ENCODE measurements at places on chromosomes 6 and 20.

DNA sequence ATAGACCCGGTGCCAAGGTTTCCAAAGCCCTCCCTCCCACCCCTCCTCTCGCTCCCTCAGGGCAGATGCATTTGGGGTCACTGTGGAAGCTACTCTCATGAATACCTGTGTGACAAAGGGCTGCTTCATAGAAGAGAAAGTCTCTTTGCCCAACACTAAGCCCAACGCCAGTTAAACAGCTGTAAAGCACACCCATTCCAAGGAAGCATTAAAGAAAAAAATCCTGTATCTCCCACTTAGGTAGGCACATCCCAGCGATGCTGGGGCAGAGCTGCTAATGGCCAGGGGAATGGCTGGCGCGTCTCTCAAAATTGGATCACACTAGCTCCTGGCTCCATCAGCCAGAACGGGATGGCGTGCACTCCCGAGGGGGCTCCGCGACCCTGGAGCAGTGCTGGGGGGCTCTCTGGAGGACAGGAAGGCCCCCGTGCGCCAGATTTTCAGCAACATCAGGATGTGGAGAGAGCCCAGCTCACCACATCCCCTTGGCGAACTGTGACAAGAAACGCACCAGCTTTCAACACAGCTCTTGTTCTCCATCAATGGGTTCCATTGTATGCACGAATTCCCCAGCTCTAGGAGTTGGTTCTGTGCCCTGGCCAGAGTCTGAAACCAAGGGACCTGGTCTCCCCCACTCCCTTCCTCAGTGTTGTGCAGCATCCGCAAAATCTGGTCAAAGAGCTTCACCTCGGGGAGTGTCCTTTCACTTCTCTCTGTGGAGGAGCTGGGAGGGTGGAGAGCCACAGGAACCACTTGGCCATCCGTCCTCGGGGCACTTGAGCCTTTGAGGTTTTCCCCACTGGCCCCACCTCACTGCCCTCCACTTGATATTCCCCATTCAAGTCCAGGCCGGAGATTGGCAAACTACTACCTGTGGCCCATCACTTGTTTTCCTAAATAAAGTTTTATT lies 74.1 kb downstream of the TFAP2C start:
- no peak for DNase-seq

GRCh38 chr6:52931351-52931750 lies 21.9 kb upstream of the GSTA3 start:
- DNase-seq, result no peak

DNA sequence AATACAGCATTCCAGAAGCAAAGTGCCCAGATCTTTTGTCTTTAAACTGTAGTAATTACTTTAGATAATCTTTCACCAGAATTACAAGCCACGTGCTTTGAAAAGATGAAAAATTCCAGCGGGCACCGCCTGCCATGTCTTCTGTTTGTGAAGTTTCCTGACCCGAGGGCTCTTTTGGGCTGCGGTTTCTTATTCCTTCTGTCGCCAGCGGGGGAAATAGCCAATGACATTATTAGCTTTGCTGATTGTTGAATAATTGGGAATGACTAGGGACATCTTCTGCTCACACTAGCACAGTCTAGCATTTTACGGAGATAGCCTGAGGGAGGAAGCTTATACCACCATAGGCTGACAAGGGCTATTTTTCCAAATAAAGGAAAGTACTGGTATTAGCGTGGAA lies 124.7 kb downstream of the SAMD5 start:
- DNase-seq, result no peak

DNA sequence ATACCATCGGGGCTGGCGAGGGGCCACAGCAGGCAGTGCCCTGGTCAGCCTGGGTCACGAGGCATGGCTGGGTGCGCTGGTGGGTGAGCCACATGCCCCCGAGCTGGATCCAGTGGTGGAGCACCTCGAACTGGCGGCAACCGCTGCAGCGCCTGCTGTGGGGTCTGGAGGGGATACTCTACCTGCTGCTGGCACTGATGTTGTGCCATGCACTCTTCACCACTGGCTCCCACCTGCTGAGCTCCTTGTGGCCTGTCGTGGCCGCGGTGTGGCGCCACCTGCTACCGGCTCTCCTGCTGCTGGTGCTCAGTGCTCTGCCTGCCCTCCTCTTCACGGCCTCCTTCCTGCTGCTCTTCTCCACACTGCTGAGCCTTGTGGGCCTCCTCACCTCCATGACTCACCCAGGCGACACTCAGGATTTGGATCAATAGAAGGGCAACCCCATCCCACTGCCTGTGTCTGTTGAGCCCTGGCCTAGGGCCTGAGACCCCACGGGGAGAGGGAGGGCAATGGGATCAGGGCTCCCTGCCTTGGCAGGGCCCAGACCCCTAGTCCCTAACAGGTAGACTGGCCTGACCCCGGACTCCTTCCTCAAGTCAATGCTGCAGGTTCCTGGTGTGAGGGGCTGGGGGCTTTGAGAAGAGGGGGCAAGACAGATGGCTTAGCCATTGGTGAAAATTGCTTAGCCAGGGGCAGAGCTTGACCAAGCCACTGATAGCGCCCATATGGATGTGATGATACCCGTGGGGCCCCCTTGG lies 598 bp downstream of the TMEM239 start:
- DNase-seq, result no peak

DNA sequence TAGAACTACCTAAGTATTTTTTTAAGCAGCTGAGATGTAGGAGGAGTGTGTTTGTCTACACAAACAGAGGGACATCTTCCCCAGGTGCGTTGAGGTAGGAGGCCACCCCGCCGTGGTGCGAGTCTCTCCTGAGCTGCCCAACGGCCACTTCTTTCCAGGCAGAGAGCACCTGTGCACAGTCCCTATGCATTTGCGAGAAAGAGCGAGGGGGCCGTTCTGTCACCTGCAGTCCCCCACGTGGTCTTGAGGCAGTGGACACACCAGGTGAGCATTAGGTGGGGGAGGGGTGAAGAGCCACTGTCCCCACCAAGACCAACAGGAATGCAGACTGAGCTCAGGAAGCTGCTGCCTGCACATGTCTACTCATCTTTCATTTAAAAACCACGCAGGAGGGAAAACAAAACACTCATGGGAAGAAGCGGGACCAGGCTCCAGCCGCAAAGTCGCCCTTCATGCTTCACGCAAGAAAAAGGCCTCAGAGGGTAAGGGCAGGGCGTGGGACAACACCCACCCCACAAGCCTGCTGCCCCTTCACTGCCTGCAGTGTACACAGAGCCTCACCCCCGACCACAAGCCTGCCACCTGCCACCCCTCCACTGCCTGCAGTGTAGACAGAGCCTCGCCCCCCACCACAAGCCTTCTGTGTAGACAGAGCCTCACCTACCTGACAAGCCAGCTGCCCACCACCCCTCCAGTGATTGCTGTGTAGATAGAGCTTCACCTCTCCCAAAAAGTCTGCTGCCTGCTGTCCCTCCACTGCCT lies 142.0 kb downstream of the DLL1 start:
- DNase-seq, result no peak

DNA sequence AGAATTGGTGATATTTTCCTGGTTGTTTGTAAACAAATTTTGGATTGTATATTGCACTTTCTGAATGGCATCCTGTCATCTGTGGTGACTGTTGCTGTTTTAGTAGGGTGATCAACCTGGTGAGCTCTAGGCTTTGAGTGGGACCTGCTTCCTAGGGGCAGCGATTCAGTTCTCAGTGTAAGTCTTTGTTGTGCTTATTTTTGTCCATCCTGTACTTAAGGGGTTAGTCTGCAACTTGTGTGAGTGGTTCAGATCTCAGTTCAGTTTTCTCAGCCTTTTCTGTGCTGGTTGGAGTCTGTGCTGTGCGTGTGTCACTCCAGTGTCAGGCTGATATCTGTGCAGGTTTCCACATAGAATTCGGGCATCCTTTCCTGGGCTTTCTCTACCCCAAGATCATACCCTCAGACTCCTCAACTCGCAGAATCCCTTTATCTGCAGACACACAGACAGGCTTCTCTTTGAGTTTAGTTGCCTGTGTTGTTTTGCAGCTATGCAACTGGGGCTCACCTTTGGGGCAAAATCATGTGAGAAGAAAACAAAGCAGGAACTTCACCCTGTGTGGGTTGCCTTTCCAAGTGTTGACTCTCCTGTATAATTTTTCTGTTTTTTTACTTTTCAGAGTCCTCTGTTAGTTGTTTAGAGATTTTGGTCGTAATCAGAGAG lies 177.7 kb downstream of the FARS2 start:
- DNase-seq, result no peak

- no peak for DNase-seq
Measured at GRCh38 chr6:146857980-146858347, 259.2 kb downstream of the ADGB start.

DNA sequence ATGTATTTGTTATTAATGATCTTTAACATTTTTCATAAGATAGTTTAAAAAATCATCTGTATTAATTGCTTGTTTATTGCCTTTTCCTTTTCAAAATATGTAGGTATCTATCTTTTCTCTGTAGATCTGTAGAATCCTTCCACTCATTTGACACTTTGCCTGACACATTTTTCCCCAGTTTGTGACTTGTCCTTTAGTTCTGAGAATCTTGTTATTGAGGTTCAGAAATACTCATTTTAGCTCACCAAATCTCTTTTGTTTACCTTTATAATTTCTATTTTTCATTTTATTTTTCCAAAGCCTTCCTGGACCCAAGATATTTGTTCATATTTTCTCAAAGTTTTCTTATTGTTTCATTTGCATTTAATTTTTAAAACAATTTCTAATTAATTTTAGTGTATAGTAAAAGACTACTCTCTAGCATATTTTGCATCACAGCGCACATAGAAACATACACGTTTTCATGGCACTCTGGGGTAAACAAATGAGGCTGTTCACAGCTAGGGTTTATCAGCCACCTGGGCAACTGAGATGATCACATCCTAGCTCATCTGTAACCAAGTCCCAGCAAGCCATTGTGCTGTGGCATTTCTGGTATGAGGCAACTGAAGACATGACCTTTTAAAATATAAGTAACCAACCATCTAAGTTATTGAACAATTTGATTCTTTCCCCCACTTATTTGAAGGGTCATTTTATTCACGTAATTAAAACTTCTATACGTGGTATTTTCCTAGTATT lies 275.7 kb downstream of the ADGB start:
- DNase-seq, result no peak

DNA sequence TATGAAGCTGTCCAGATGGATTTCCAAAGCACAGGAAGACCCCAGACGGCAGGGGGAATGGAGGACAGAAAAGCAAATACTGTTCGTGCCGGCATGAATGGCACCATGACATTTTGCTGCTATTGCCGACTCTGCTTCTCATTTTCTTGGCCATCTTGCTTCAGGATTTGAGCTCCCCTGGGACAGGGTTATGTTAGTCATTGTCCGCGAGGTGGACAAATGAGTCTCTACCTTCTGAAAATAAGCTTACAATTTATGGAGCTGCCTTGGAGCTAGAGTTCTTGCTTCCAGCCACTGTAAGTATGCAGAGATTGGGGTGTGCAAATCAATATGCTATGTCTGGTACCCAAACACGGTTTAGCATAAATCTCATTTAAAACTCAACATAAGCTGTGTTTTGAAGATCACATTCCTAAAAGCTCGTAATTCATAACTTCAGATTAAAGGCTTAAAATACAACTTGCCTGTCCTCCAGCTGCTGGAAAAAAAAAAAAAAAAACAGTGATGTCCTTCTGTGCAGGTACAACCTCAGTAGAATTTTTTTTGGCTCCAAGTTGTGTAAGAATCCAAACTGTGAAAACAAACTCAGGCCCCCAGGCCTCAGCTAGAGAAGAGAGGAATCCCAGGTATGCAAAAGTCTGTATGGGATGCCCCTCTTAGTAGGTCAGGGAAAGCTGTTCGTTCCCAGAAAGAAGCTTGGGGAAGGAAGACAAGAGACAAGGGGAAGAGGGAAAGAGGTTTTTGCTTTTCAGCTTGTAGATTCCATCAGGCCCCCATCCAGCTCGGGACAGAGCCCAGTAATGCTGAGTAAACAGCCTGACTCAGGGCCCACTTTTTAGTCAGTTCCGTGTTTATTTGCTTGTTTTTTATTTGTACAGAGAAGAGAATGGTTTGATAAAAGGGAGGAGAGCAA lies 184.2 kb upstream of the FOXA2 start:
- DNase-seq, result no peak

DNA sequence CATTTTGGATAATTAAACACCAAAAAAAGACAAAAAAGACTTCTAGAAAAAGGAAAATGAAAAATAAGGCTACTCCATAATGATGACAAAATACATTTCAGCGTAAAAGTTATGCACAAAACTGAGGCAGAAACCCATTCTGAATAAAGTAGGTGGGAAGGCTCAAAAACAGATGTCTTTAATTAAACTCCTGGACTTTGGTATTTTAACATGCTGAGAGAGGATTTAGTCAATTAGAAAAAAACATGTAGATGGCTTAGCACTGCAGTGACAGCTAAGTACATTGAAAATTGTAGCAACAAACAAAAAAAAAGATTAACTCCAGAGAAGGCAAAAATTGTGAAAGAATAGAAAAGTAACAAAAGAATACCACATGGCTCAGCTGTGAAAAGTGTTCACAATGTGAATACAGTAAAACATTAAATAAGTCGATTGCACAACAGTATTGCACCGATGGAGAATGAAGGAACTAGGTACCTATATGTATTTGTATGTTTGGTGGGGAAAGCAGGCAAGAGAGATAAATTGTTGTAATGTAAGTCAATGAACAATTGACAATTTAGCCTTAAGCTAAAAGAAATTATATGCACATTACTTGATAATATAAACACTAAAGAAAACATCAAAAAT lies 59.5 kb downstream of the TBC1D32 start:
- DNase-seq, result no peak

GRCh38 chr6:28867086-28867409 lies 56.7 kb downstream of the TRIM27 start:
- peak; percentile 21 for DNase-seq

GRCh38 chr20:17859002-17859615 lies 109.5 kb downstream of the SNX5 start:
- DNase-seq, result no peak

DNA sequence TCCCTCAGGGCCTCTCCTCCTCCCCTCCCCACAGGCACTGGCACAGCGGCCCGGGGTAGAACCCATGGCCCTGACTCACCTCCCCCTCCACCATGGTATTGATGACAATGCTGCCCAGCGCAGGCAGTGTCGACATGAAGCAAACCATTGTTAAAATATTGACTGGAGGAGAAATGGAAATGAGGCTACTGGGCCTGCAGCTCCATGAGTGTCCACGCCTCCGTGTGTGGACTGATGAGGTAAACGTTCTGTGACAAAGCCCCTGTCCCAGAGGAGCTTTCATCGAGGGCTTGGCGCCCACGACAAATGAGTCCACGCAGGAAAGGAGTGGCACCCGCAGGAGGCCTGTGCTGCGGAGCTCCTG lies 402.7 kb downstream of the TAF4 start:
- DNase-seq, result no peak

GRCh38 chr6:42101186-42101657 lies 41.2 kb downstream of the C6orf132 start:
- DNase-seq, result no peak

GRCh38 chr6:125570526-125570925 lies 178.9 kb upstream of the HEY2 start:
- DNase-seq, result no peak

- DNase-seq, result no peak
Measured at GRCh38 chr20:59308493-59309201, 8.2 kb downstream of the EDN3 start.
